ENCODE measurements at places on chromosomes 13 and 19. TPM values are rescaled to one million over a fixed set of nuclear protein-coding genes. Genes with fewer than 3 reads are reported as not detected.

The ZNF575 gene
- total RNA-seq, result 4.5 TPM

The SGTA gene
- 39.2 TPM for total RNA-seq

The SLC5A5 gene
- 3.7 TPM for total RNA-seq

The INAFM1 gene
- 10.7 TPM for total RNA-seq

The KCNN1 gene
- total RNA-seq, result not detected

The FSD1 gene
- 4.1 TPM for total RNA-seq

The GRIN3B gene
- total RNA-seq, result not detected

The TMEM272 gene
- 0.19 TPM for total RNA-seq

The APBA3 gene
- 67.1 TPM for total RNA-seq

DNA sequence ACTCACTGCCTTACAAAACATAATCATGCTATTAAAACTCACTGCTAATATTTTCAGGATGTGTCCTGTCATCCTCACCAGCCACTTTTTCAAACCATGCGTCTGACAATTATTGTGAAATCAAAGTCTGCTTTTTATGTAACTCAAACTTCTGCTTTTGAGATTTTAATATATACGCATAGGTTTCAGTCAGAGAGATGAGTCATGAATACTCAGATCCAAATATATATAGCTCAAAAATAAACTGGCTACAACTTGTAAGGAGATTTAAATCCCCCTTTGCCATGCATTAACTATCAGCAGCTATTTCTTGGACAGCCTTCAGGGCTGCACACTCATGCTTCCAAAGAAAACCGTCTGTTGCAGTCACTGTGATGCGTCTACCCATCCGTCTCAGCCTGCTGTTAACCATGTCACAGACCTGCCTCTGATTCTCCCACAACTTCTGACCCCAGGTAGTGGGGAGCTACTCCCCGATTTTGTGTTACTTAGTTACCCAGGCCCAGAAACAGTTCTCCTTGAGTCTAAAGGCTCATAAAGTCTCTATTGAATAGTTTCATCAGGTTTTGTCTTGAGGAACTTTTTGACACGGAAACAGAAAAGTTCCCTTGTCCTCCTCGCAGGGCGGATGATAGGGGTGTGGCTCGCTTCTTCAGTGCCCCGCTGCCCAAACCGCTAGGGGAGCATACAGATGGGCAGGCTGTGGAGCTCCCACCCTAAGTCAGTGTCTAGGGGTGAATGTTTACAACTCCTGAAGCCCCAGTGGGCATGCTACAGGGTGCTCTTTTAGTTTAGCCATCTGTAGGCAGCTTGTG lies 33.8 kb upstream of the SGCG start:
- no peaks in the 10 kb centered on the region for H3K4me1 ChIP-seq
- H3K36me3 ChIP-seq, result no peaks in the 10 kb centered on the region
- H3K27me3 ChIP-seq, result no peaks in the 10 kb centered on the region
- DNase-seq, result no peak
- H3K27ac ChIP-seq, result no peak overlapping the region
- H3K4me3 ChIP-seq, result no peak overlapping the region

GRCh38 chr19:14786421-14786851 lies 8.1 kb upstream of the ADGRE2 start:
- H3K27ac ChIP-seq, result no peak overlapping the region
- H3K36me3 ChIP-seq, result no peaks in the 10 kb centered on the region
- H3K4me3 ChIP-seq, result no peak overlapping the region
- peak; percentile 24 for DNase-seq
- H3K27me3 ChIP-seq, result no peaks in the 10 kb centered on the region
- no peaks in the 10 kb centered on the region for H3K4me1 ChIP-seq

DNA sequence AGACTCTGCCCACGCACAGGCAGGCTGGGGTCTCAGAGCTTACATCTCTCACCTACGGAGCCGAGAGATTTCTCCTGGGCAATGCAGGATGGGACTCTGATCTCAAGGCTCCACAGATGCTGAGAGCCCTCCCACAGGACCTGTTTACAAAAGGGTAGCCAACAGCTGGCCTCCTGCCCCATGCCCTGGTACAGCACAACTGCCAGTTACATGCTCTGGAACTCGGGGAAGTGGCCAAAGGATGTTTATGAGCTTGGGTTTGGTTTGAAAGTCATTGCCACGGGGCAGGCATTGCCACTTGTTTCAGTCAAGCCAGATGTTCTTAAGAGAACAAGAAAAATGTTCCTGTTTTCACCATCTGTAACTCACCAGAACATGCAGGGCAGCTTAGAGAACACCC lies 3.5 kb downstream of the DHRS12 start:
- H3K27ac ChIP-seq, result peak overlapping the region; percentile 100
- H3K4me1 ChIP-seq, result peaks cover 26% of the 10 kb centered on the region
- no peak for DNase-seq
- H3K4me3 ChIP-seq, result no peak overlapping the region

- H3K4me3 ChIP-seq, result no peak overlapping the region
- no peaks in the 10 kb centered on the region for H3K4me1 ChIP-seq
- no peaks in the 10 kb centered on the region for H3K27me3 ChIP-seq
- no peak overlapping the region for H3K27ac ChIP-seq
Observed at GRCh38 chr13:24505256-24505655, 7.3 kb downstream of the PARP4 start.

DNA sequence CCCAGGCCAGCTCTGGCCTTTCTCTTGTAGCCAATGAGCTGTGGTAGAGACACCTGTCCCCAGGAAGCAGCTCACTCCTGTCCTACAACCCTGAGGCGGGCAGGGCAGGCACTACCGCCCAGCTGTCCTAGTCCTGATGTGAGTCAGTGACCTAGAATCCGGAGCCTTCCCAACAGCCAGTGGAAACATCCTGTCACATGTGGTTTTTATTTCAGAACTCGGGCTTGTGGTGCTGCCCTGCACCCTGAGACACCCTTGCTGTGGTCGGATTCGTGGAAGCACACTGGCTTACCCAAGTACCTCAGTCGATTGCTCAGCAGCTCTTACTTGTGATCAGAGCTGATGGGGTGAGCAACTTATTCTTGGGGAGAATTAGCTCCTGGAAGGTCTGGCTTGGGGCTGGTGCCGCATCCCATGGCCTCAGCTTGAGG lies 83.6 kb upstream of the ARHGEF7 start:
- H3K27me3 ChIP-seq, result no peaks in the 10 kb centered on the region
- no peak for DNase-seq
- no peak overlapping the region for H3K27ac ChIP-seq

- no peaks in the 10 kb centered on the region for H3K36me3 ChIP-seq
- H3K27me3 ChIP-seq, result no peaks in the 10 kb centered on the region
- no peaks in the 10 kb centered on the region for H3K4me1 ChIP-seq
- no peak for DNase-seq
Observed at GRCh38 chr13:44934724-44935123, 54.5 kb downstream of the NUFIP1 start.

DNA sequence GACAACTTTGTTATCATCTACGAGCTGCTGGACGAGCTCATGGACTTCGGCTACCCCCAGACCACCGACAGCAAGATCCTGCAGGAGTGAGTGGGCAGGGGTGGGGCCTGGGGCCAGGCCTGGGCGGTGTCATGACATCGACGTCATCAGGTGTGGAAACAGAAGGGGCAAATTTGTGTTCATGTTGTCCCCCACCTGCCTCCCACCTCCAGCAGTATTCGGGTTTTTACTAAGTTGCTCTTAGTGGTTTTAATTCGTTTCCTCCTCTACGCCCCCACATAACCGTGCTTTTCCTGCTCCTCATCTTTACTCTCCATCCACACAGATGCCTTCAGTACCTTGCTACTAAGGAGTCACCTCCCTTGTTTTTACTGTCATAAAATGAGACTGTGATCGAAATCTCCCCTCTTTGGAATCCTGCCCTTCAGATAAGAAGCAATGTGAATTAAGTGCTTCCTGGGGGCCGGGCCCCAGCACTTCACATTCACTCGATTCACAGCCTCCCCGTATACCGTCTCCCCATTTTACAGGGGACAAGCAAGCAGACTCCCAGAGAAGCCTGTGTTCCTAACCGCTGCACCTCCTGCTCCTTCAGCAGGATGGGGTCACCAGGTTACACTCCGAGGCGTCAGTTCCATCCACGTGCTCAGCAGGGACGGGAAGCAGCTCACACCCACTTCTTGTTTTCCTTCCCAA lies 10.5 kb downstream of the AP1M1 start:
- H3K27me3 ChIP-seq, result no peaks in the 10 kb centered on the region
- H3K4me1 ChIP-seq, result peaks cover 14% of the 10 kb centered on the region
- peaks cover 76% of the 10 kb centered on the region for H3K36me3 ChIP-seq
- no peak overlapping the region for H3K4me3 ChIP-seq
- no peak overlapping the region for H3K27ac ChIP-seq

GRCh38 chr13:102678339-102679107 lies 16.3 kb downstream of the METTL21C start:
- H3K4me1 ChIP-seq, result no peaks in the 10 kb centered on the region
- H3K27me3 ChIP-seq, result no peaks in the 10 kb centered on the region
- DNase-seq, result no peak
- no peak overlapping the region for H3K27ac ChIP-seq
- peaks cover 5% of the 10 kb centered on the region for H3K36me3 ChIP-seq

DNA sequence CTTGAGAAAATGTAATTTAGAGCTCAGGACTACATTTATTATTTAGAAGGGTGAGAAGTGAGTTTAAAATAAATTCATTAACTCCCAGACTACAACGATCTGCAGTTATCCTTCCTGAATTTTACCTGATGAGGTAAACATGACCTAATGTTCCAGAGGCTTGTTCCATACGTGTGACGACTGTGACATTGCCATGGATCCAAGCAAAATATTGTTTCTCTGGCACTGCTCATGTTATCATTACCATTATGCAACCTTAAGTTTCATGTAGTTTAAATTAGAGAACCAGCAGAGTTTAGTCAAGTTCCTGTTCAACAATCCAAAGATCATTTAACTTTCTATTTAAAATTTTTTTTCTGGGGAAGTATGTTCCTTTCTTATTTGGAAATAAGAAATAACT lies 279.6 kb downstream of the KLF5 start:
- no peaks in the 10 kb centered on the region for H3K36me3 ChIP-seq
- H3K4me1 ChIP-seq, result no peaks in the 10 kb centered on the region
- H3K4me3 ChIP-seq, result no peak overlapping the region
- H3K27me3 ChIP-seq, result no peaks in the 10 kb centered on the region

DNA sequence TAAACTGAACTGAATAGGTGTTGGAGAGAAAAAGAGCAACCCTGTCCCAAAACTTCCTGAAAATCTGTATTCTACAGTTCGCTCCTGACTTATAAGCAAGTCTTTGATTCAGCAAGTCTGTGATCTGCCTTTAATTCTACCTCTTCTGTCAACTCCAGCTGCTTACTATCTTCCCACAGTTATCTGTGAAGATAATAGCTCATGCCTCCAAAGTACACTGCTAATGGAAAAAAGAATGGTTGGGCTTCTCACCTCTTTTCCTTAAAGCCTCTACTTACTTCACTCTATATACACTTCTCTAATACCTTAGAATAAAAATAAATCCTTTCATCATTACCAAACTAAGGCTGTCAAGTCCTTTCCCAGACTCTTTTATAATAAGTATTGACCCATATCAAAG lies 391.5 kb upstream of the MIR17HG start:
- H3K36me3 ChIP-seq, result no peaks in the 10 kb centered on the region
- no peak for DNase-seq
- no peaks in the 10 kb centered on the region for H3K27me3 ChIP-seq

DNA sequence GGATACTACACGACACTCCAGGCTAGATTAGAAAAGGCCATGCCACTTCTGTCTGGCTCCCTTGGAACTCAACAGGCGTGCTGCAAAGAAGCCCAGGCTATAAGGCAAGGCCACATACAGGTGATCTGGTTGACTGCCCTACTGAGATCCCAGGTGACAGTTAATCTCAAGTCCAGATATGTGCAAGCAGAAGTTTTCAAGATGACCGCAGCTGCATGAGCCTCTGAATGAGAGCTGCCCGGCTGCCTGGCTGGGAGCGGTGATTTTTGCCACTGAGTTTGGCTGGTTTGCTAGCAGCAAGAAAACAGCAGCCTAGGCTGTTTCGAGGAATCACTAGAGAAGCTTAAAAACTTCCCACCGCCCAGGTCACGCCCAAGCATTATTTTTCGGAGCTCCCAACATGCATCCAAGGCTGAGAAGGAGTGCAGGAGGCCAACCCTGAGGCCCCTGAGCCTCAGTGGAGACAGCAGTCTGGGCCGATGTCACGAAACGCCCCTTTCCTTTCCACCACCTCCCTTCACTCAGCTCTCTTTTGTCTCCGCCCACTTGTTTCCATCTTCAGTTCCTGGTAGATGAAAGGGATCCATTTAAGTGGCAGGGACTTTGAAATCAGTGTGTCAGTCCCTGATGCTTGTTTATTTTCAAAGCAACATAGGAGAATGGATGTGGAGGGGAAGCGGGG lies 14.0 kb upstream of the URI1 start:
- no peaks in the 10 kb centered on the region for H3K27me3 ChIP-seq
- H3K4me3 ChIP-seq, result no peak overlapping the region
- no peak overlapping the region for H3K27ac ChIP-seq
- DNase-seq, result no peak
- H3K36me3 ChIP-seq, result no peaks in the 10 kb centered on the region

- no peak overlapping the region for H3K27ac ChIP-seq
- no peaks in the 10 kb centered on the region for H3K27me3 ChIP-seq
- no peak for DNase-seq
- H3K36me3 ChIP-seq, result peaks cover 15% of the 10 kb centered on the region
Observed at GRCh38 chr19:38830039-38830733, 1.4 kb downstream of the ECH1 start.

GRCh38 chr19:47183601-47184000 lies 47.4 kb downstream of the BBC3 start:
- peaks cover 47% of the 10 kb centered on the region for H3K4me1 ChIP-seq
- H3K36me3 ChIP-seq, result no peaks in the 10 kb centered on the region
- no peak overlapping the region for H3K4me3 ChIP-seq
- DNase-seq, result no peak
- H3K27ac ChIP-seq, result peak overlapping the region; percentile 45

DNA sequence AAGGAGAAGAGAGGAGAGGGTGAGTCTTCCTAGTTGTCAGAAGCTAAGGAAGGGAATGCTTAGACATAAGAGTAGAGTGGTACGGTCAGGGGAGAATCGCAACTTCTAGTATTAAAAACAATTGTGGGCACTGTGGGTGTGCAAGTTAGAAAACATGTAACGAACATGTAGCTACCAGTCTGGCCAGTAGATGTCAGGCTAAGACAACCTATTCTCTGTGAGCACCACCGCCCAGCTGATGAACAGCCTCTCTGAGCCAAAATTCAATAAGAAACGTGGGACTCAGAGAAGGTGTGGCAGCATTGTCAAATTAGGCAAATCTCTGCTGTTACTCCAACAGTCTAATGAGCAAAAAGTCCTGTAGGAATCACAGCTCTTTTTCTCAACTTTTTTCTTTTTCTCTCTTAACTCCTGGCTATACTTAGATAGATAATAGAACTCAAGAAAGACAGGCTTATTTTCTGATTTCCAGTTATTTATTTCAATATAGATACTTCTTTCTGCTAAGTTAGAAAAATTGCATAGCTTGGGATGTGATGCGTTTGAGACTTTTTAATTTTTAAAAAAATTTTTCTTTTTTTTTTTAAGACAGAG lies 186.2 kb downstream of the USP12 start:
- no peaks in the 10 kb centered on the region for H3K27me3 ChIP-seq
- no peak overlapping the region for H3K4me3 ChIP-seq
- no peaks in the 10 kb centered on the region for H3K36me3 ChIP-seq
- peak; percentile 76 for DNase-seq

- peaks cover 42% of the 10 kb centered on the region for H3K4me1 ChIP-seq
- no peaks in the 10 kb centered on the region for H3K27me3 ChIP-seq
- peak overlapping the region; percentile 95 for H3K27ac ChIP-seq
- H3K4me3 ChIP-seq, result no peak overlapping the region
- no peak for DNase-seq
Observed at GRCh38 chr19:906480-906879, 6.5 kb downstream of the R3HDM4 start.

- no peak overlapping the region for H3K27ac ChIP-seq
- no peaks in the 10 kb centered on the region for H3K4me1 ChIP-seq
- H3K36me3 ChIP-seq, result no peaks in the 10 kb centered on the region
- DNase-seq, result no peak
Observed at GRCh38 chr19:38304866-38305429, 897 bp downstream of the C19orf33 start.

- H3K27me3 ChIP-seq, result no peaks in the 10 kb centered on the region
- DNase-seq, result no peak
- no peaks in the 10 kb centered on the region for H3K4me1 ChIP-seq
- H3K4me3 ChIP-seq, result no peak overlapping the region
Observed at GRCh38 chr19:31554360-31554759, 205.1 kb upstream of the TSHZ3 start.

Measured in naive thymus-derived CD4-positive, alpha-beta T cell (primary cell).